RPMI7951 (cell line): ENCODE measurements at places on chromosomes 4 and X. TPM values are rescaled to one million over a fixed set of nuclear protein-coding genes. Genes with fewer than 3 reads are reported as not detected.

Gene MAGED4
- 0.96 and 1.2 TPM in 2 replicates for total RNA-seq

Gene FREM3
- not detected in 2 replicates for total RNA-seq

Gene ABCE1
- total RNA-seq = 163 and 196 TPM in 2 replicates

Gene SPCS3
- total RNA-seq = 60.4 and 62.4 TPM in 2 replicates

Gene DNAAF6
- not detected in 2 replicates for total RNA-seq

Gene MAGEC3
- not detected in 2 replicates for total RNA-seq

Gene EGF
- 1.9 and 4.2 TPM in 2 replicates for total RNA-seq

Gene NAT8L
- 0.10 TPM in 1 of 2 replicates, not detected in the other for total RNA-seq

Gene GNPDA2
- 25.3 and 32.3 TPM in 2 replicates for total RNA-seq

Gene RASGEF1B
- not detected in 2 replicates for total RNA-seq

Gene WNK3
- total RNA-seq = 1.8 TPM in 2 replicates

Gene CTAG1B
- not detected in 2 replicates for total RNA-seq

Gene TNMD
- total RNA-seq = not detected in 2 replicates

Gene FRG2
- total RNA-seq = 0.88 and 0.96 TPM in 2 replicates

Gene CLDN34
- total RNA-seq = 0.29 TPM in 1 of 2 replicates, not detected in the other

Gene ARHGAP4
- 0.29 and 1.9 TPM in 2 replicates for total RNA-seq

Gene MAOB
- total RNA-seq = not detected in 2 replicates

Gene TECRL
- total RNA-seq = not detected in 2 replicates

Gene TRIM75
- total RNA-seq = not detected in 2 replicates

Gene FRMD7
- total RNA-seq = 0.10 TPM in 1 of 2 replicates, not detected in the other

Gene ADGRG2
- total RNA-seq = not detected in 2 replicates

Gene SORBS2
- total RNA-seq = 11.8 and 17.3 TPM in 2 replicates

Gene TMPRSS11F
- 0.10 TPM in 1 of 2 replicates, not detected in the other for total RNA-seq

Gene SSX2B
- total RNA-seq = 2.5 and 3.7 TPM in 2 replicates

Gene HERC5
- total RNA-seq = 6.1 and 7.1 TPM in 2 replicates

Gene SOD3
- 1.2 and 1.9 TPM in 2 replicates for total RNA-seq

Gene SPRY1
- total RNA-seq = 14.6 and 14.8 TPM in 2 replicates

Gene MID1IP1
- total RNA-seq = 58.4 and 64.1 TPM in 2 replicates

Gene TSPAN7
- total RNA-seq = 0.12 TPM in 1 of 2 replicates, not detected in the other

Gene LEF1
- total RNA-seq = 31.6 and 52.9 TPM in 2 replicates

Gene SPANXD
- 4.4 and 7.6 TPM in 2 replicates for total RNA-seq

Gene DOK7
- not detected in 2 replicates for total RNA-seq

Gene PABPC1L2B
- total RNA-seq = not detected in 2 replicates

Gene DDIT4L
- total RNA-seq = 0.10 TPM in 1 of 2 replicates, not detected in the other

Gene SH3RF1
- total RNA-seq = 6.3 and 9.4 TPM in 2 replicates

Gene SLC34A2
- total RNA-seq = not detected in 2 replicates

Gene RTL5
- total RNA-seq = 0.78 and 1.2 TPM in 2 replicates

Gene CENPE
- total RNA-seq = 26.7 and 36.9 TPM in 2 replicates

Gene TCEAL7
- not detected in 2 replicates for total RNA-seq
